ENCODE measurements at places on chromosomes 6 and 20.

- DNase-seq, result no peak
Observed at GRCh38 chr20:25478889-25479568, 71.6 kb downstream of the GINS1 start.

DNA sequence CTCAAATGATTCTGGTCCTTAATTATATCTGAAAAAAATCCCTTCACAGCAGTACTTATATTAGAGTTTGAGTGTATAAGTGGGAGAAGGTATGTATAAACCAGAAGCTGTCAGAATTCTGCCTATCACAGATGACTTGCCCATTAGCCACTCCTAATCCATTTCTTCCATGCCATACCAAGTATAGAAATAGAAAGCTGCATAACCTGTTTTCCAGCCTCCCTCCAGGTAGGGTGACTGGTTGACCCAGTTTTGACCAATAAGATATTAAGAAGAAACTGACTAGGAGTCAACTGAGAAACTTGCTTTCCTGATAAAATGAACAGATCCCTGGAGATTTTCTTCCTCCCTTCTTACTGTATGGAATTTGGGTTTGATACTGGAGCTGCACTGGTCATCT, 112.2 kb upstream of the GRIK2 start:
- no peak for DNase-seq

DNA sequence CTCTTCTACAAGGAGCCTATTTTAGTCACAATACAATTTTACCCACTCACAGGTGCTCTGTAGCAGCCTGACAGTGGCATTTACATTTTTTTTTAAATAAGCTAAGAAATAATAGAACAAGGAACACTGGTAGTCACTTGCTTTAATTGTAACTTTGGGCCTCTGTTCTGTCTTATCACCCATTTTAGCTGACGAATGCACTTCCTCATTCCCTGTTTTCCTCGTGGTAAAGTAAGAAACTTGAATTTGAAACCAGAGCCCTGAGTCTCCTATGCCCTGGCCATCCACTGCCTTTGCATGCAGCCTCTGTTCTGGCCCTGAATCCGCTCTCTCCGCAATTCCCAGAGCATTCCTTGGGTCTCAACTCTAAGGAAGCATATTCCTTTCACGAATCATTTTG, 550.6 kb downstream of the PTPRT start:
- DNase-seq, result no peak

DNA sequence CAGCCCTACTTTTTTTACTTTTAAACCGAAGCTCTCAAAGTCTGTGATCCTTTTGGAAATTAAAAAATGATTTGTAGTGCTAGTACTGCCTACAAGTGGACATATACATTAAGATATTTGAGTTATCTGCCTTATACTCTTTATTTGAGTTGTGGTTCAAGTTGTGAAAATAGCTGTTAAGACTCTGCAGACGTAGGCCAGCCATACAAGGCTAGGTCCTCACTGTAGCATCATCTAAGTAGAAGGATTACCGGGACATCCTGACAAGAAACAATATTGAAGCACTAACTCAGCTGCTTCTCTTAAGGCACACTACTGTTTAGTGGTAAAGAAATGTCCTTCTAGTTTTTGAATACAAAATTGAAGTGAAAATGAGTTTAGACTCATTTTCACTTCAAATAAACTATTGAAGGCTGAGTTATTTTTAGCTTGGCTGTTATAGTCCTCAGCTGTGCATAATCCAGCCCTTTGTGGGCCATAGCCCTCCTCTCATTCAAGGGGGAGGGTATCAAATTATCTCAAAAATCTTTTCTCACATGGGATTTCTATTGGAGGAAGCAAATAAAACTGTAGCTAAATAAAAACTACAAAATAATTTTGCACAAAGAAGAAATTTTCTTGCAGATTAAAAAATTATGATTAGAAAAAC, 68.1 kb downstream of the JAG1 start:
- DNase-seq, result no peak

- DNase-seq, result no peak
Observed at GRCh38 chr6:89858041-89858440, 28.4 kb downstream of the CASP8AP2 start.

GRCh38 chr20:51019656-51020592, 3.0 kb downstream of the KCNG1 start:
- no peak for DNase-seq

Data from H7 (cell line).